ENCODE measurements at places on chromosomes 12 and 14.

- no peak for DNase-seq
Measured at GRCh38 chr12:57240066-57240921, 10.7 kb downstream of the STAC3 start.

- DNase-seq = no peak
Measured at GRCh38 chr14:37946819-37947218, 260.9 kb upstream of the SSTR1 start.

- no peak for DNase-seq
Measured at GRCh38 chr12:103913100-103913499, 17.1 kb upstream of the HSP90B1 start.

DNA sequence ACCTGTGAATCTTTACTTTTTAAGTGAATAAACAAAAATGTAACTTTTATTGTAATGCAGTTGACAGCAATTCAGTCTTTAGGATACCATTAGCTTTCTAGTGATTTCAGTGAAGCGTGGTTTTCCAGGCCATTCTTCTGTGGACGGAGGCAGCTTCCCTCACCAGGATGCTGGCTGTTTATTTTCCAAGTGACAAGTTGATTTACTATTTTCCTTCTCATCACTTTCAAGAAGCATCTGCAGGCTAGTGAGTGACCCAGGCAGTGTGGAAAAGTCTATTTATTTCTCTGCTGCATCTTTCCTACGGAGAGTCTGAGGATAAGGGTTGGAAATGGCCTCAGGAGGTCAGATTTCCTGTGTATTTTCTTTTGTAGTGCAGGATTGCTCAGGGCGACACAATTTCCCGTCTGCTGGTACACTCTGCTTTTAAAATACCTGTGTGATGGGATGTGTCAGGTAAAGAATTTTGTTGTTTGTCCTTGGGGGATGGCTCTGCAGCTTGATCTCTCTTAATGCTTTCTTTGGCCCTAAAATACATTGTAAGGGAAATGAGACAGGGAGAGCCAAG, 467.8 kb downstream of the NRXN3 start:
- no peak for DNase-seq

GRCh38 chr12:76272287-76272686, 75.9 kb downstream of the BBS10 start:
- no peak for DNase-seq

- DNase-seq = no peak
Measured at GRCh38 chr14:33237115-33237740, 298.5 kb downstream of the NPAS3 start.

DNA sequence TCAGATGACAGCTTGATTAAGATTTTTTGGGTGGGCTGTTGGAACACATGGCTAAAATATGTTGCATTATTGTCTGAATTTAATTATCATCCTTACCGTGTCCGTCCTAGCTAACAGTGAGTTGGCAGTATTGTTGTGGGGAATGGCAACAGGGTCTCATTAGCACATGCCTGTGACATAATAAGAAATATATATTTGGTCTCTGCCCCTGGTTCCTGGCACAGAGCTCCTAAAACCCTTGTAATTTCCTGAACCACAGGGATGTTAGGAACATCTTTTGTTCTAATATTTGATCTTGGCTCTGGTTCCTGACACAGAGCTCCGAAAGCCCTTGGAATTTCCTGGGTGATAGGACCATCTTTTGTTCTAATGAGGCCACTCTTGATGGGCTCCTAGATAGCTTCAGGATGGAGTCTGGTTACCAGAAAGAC, 76.0 kb downstream of the SYNE2 start:
- no peak for DNase-seq

All from cortex of kidney (tissue), 1 donor.